ENCODE measurements at places on chromosomes 4 and X.

GRCh38 chr4:170723171-170723570, 633.4 kb upstream of the AADAT start:
- no peaks in the 10 kb centered on the region for H3K36me3 ChIP-seq
- no peak overlapping the region for H3K27ac ChIP-seq
- no peaks in the 10 kb centered on the region for H3K27me3 ChIP-seq
- no peak for DNase-seq
- H3K4me1 ChIP-seq: no peaks in the 10 kb centered on the region

DNA sequence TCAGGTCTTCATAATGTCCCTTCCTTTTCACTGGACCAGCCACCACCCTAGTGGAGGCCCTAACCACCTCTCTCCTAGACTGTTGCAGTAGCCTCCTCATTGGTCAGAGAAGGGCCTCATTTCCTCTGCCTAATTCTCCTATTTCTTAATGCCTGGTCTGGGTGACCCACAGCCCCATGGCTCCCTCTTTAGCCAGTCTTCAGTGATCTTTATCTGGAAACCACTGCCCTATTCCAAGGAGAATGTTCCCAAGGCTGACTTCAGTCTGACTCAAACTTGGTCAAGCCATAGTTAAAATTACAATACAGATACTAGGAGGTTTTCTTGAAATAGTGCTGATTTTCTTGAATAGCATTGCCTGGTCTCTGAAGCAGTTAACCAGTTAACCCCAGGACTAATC, 53.6 kb upstream of the PRPS1 start:
- no peaks in the 10 kb centered on the region for H3K27me3 ChIP-seq
- no peak overlapping the region for H3K27ac ChIP-seq
- no peak overlapping the region for H3K4me3 ChIP-seq

DNA sequence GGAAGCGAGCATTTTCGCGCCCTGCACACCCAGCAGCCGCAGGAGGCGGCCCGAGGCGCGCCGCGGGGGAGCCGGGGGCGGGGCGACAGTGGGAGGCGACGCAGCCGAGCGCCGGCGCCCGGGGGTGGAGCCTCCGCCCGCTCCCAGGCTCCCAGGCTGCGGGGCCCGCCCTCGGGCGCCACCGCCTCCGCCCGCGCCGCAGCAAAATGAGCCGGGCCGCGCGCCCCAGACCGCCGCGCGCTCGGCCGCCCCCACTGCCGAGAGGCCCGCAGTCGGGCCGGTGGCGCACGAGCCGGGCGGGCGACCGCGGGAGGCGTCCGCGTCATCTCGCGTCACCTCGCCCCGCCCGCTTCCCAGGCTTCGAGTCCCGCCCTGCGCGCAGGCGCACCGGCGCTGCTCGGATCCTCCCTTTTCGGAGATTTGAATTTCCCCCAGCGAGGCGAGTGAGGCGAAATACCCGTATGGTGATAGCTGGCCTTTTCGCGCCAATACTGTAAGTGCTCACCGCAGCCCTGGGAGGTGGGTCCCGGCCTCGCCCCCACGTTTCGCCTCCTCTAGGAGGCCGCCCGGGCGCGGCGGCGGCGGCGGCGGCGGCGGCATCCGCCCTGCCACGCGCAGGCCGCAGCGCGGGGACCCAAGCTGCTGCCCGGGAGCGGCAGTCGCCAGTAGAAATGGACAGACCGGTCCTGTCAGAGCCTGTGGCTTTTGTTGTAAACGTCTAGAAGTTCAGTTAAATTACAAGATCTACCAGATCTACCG, at the start of gene TMEM187:
Gene TMEM187, plus strand, starts transcription at position 387 of the 759 bp plus-strand sequence. CDS start 9,309 bp downstream, outside the sequence.
- peak within 1 kb of the TSS; percentile 100 for H3K27ac ChIP-seq
- H3K36me3 ChIP-seq: peaks cover 14% of the 10 kb centered on the region
- no peaks in the 10 kb centered on the region for H3K27me3 ChIP-seq
- peak; percentile 85 for DNase-seq

GRCh38 chr4:137420901-137421396, 111.3 kb downstream of the PCDH18 start:
- no peak overlapping the region for H3K4me3 ChIP-seq
- DNase-seq: no peak
- no peaks in the 10 kb centered on the region for H3K36me3 ChIP-seq
- no peaks in the 10 kb centered on the region for H3K27me3 ChIP-seq

DNA sequence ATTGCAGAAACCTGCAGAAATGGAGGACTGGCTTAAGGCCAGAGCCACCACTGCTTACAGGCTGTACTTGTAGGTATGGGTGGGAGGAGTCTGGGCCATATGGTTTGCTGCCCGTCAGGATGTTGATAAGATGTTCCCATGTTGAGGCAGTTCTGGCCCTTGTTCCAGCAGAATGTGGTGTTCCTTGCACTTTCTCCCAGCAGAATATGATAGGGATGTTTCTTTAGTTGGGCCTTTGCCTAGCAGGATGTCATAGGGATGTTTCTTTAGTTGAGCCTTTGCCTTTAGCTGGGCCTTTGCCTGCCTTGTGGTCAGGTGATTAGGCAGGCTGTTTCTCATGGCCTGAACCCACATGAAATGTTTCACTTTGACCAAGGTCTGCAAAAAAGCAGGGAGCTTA, 139.1 kb upstream of the PAQR3 start:
- H3K4me1 ChIP-seq: no peaks in the 10 kb centered on the region
- no peak overlapping the region for H3K4me3 ChIP-seq
- peaks cover 2% of the 10 kb centered on the region for H3K27me3 ChIP-seq
- DNase-seq: no peak

DNA sequence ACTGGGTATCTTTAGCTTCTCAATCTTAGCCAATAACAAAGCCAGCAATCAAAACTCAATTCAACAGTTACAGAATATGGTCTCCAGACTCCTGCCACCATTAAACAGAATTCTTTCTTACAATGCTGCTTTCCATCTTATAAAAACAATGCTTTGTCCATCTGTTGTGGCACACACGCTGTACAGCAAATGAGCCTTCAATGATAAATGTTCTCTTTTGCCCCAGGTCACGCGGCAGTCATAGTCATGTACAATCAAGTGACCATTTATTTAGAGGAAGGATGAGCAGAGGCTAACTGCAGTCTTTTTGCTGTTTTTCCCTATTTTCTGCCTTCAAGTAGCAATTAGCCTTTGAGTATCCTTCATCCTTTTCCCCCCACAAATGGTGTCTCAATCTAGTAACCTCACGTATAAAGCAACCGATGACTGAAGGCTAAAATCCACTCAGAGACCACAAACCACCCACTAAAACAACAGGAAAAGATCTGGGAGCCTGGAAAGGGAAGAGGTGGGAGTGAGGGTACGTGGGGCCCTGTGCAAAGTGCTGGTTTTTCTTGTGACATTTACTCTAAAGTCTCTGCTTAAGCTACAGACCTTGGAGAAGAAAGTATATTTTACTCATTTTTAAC, 24.4 kb downstream of the TRIM2 start:
- no peak overlapping the region for H3K4me3 ChIP-seq
- H3K4me1 ChIP-seq: peaks cover 24% of the 10 kb centered on the region
- no peak overlapping the region for H3K27ac ChIP-seq
- DNase-seq: no peak
- H3K27me3 ChIP-seq: peaks cover 41% of the 10 kb centered on the region

DNA sequence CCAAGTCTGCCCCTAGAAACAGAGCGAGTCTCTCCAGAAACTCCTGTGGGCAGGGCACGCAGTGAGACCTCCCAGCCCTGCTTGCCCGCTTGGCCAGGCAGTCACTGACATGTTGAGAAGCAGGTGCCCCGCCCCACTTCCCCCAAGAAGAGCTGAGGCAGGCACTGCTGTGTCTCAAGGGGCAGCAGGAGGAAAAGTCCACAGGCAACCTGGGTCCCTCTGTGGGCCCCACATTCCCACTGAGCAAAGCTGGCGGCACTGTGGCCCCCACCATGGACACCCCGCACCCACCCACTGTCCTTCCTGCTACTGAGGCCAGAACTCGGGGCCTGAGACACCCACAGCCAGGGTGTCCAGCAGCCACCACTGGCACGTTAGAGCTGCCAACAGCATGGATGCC, 137.3 kb upstream of the NKX1-1 start:
- H3K4me1 ChIP-seq: peaks cover 2% of the 10 kb centered on the region
- H3K36me3 ChIP-seq: no peaks in the 10 kb centered on the region
- no peak overlapping the region for H3K4me3 ChIP-seq

GRCh38 chrX:37745835-37746217, 34.0 kb upstream of the CYBB start:
- H3K36me3 ChIP-seq: no peaks in the 10 kb centered on the region
- H3K4me1 ChIP-seq: peaks cover 26% of the 10 kb centered on the region
- peaks cover 12% of the 10 kb centered on the region for H3K27me3 ChIP-seq
- H3K4me3 ChIP-seq: no peak overlapping the region
- H3K27ac ChIP-seq: peak overlapping the region; percentile 78
